Hematopoietic multipotent progenitor cell (in vitro differentiated cells): ENCODE measurements at places on chromosomes 6 and 20. TPM values are rescaled to one million over a fixed set of nuclear protein-coding genes. Genes with fewer than 3 reads are reported as not detected.

The BPIFB4 gene
- not detected for total RNA-seq

The MRAP2 gene
- total RNA-seq: not detected

The NNAT gene
- 2.2 TPM for total RNA-seq

The WFDC2 gene
- total RNA-seq: not detected

GRCh38 chr6:19261642-19262041 lies 575.5 kb upstream of the ID4 start:
- DNase-seq: no peak

DNA sequence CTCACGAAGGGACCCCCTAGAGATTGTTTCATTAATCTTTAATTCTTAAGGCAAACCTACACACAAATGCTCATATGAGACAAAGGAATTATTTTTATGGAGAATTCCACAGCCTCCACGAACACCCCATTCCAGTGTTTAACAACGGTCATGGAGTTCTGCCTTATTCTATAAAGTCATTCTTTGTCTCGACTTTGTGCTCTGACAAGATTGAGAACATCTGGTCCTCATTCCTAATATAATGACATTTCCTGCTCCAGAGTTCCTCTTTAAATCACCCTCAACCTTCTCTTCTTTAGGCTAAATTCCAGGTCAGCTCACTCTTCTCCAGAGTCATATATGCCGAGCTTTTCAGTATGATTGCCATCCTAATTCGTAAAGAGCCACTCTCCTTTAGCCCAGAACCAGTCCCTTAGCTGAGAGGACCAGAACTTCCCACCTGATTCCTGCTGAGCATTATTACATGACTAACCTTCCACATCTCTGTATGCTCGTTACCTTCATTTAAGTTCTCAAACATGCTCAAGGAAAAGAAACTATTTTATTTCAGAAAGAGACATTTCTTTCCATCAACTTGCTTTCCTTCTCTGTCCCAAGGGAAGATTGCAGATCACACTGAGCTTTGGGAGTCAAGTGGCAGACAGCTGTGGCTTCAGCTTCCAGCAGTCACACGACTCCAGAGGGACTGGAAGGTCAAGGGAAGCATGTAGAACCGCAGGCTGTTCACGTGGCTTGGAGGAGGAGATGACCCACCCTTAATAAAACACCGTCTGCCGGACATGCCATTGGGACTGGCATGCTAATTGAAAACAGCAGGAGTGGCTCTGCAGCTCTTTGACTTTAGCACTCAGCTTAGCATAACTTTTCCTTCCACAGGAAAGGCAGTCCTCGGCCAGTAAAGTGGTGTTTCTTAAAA lies 467.1 kb upstream of the HSF2 start:
- DNase-seq: no peak
